ENCODE measurements at places on chromosomes 1 and 21.
A peak's percentile ranks its signal among the peaks of the same experiment; 100 is the strongest.

GRCh38 chr1:53850082-53850673, 12.1 kb upstream of the NDC1 start:
- no peak for DNase-seq

- peak; percentile 86 for DNase-seq
These were observed 30.7 kb downstream of the DMBX1 start for GRCh38 chr1:46520063-46520911.

DNA sequence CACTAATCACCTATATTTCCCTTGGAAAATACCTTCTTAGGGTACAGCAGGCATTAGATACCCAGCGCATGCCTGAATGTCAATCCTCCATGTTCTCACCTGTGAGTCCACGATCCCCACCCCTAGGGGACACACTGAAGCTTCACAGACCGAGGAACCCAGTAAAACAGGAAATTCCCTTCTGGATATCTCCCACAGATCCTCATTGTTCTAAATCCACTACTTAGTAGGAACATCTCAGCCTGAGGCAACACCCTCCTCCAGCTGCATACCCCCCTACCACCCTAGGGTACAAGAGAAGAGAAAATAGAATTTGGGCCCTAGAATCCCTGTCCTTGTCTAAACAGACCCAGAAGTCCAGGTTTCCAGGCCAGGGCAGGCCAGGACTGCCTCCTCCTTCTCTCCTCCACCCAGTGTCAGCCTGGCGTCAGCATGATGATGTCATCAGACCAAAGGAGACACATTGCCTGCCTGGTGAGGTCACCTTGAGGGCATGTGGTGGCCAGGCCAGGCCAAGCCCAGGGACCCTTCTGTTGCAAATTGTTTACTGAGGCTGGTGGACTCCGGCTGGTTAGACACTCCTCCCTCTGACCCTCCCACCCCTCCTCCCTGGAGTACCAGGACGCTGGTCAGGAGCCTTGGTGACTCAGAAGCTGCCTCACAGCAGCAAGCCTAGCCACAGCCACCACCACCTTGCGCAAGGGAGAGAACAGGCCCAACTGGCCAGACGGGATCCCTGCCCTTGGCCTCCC, 6.2 kb downstream of the NECTIN4 start:
- peak; percentile 89 for DNase-seq

DNA sequence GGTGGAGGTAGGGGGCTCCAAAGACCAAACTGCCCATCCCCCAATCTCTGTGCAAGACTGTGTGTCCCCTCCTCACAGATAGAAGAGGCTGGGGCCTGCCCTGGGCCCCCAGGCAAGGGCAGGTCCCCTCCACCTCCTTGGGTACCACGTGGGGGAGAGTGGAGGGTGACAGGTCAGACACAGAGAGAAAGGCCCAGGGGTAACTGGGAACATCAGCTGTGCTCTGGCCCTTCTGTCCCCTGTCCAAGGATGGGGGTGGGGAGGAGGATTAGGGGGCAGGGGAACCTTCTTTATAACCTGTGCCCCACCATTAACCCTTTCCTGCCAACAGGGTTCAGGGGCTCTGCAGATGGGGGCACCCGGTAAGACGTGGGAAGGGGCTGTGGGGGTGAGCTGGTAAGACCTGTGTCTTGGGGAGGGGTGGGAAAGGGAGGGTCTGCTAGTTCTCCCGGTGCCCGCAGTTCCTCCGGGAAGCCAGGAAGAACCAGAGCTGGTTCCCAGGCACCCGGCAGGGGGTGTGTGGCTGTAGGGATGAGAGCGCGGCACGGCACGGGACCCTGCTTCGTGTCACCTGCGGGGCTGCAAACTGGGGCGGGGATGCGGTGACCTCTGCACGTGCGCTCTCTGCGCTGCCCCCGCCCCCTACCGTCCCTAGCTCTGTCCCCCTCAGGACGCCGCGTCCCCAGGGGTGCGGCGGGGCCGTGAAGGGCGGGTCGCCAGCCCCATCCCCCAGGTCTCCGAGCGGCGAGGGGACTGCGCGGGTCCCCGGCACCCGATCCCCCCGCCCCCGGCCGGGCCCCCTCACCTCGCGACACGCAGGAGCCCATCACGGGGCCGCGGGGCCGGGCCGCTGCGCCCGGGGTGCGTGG, 601 bp downstream of the FAM131C start:
- DNase-seq: no peak

- DNase-seq: no peak
These were observed 49.8 kb downstream of the POU2F1 start for GRCh38 chr1:167270349-167271092.

DNA sequence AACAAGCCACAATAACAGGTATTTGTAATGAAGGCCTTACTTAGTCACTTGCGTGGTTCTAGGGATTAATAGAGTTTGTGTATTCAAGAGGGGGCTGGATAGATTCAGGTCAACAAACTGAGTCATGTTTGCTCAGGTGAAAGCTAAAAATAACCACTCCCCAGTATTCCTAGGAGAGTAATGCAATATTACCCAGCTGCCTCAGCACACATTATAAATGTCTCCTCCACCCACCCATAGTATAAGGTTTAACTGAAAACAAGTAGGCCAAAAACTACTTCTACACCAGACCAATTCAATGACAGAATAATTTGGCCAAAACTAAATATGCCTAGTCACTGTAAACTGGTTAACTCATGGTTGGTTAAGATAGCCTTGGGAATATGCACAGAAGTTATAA, 34.4 kb downstream of the WLS start:
- DNase-seq: peak; percentile 80

- no peak for DNase-seq
These were observed 45.3 kb downstream of the GPATCH2 start for GRCh38 chr1:217585577-217585976.

- DNase-seq: peak; percentile 48
These were observed 160.9 kb downstream of the GABPA start for GRCh38 chr21:25895565-25896205.

GRCh38 chr1:214446772-214447556, 104.4 kb downstream of the PTPN14 start:
- peak; percentile 98 for DNase-seq

- DNase-seq: no peak
These were observed 29.6 kb downstream of the DISP1 start for GRCh38 chr1:222844411-222844779.

DNA sequence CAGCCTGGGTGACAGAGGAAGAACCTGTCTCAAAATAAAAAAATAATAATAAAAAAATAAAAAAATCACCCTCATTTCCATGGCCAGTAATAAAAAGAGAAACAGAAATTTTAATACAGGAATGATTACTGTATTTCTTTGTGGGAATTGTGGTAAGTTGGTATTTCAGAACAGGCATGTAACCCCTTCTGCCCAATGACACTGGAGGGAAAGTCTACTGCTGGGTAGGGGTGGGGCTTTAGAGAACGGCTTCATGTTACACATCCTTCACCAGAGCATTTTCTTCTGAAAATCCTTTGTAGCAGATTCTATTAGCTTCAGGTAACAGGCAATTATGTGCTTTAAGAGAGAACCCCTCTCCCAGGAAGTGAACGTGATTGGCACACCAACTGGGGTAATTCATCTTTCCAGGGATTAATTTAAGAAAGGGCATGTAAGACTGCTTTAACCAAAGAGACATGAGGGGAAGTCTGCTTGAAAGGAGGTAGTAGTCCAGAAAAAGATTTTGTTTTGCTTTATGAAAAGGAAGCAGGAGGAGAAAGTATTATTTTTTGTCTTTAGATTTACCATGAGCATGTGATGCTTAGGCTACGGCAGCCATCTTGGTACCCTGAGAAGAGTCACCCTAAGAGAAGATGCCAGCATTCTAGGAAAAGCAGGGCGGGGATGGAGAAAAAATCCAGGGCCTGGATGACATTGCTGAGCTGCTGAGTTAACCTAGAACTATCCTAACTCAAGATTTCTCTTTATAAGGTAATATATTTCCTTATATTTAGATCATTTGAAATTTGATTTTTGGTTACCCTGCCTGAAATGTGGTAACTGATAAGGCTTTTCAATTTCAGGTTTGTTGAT, 57.7 kb upstream of the DPT start:
- no peak for DNase-seq

DNA sequence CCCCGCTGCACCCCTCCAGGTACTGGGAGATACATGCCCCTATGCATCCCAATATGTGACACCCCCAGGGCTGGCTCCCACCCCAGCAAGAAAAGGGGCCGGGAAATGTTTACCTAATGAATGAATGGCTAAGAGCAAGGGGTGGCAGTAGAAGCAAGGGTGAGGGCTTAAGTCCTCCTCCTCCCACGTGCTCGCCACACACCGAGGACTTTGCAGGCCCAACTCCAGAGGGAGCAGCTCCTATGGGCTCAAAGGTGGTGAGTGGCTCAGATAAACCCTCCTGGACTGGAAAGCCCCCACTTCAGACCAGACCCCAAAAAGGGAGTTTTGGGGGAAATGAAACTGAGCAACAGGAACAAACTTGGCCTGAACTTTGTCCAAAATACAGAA, 11.4 kb downstream of the SLC45A3 start:
- DNase-seq: no peak

DNA sequence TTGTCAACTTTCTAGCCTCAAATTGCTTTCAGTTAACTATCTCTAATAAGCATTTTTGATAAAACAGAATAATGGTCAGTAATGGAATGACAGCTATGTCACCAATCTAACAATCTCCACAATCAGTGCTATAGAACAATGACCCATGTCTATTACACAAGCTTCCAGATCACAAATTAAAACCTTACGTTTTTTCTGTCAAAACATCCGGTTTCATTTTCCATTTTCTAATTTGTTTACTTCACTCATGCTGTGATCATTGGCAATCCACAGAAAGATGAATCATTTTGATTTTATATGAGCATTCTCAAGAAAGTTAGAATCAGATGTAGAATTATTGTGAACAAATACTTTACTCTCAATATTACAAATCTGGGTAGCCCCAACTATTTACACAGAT, 80.3 kb downstream of the KCNT2 start:
- DNase-seq: no peak

DNA sequence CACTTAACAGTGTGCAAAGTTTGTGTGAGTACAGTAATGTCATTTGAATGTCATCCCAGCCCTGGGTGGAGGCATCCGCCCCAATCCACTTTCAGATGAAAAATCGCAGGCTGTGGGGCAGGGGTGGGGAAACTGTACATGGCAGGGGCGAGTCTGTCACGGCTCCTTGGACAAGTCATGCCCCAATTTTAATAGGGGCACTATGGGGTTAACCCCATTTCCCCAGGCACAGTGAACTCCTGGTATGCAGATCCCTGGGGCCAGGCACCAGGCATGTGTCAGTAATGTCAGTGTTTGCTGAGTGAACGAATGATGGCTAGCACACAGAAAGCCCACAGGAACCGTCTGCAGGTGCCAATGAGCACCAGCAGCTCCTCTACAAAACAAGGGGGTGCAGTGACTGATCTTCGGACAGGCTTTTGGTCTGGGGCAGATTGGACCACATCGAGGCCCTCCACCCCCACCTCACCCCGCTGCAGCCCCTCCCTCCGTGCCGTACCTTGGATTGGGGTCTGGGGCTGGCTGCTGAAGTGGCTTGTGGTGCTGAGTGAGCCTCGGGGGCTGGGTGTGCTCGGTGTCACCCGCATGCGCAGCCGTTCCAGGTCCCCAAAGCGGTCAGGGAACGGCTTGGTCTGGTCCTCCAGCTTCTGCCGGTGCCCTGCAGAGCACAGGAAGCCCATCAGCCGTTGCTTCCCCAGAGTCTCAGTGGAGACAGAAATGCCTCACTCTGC, 23.2 kb downstream of the RUNX3 start:
- no peak for DNase-seq

DNA sequence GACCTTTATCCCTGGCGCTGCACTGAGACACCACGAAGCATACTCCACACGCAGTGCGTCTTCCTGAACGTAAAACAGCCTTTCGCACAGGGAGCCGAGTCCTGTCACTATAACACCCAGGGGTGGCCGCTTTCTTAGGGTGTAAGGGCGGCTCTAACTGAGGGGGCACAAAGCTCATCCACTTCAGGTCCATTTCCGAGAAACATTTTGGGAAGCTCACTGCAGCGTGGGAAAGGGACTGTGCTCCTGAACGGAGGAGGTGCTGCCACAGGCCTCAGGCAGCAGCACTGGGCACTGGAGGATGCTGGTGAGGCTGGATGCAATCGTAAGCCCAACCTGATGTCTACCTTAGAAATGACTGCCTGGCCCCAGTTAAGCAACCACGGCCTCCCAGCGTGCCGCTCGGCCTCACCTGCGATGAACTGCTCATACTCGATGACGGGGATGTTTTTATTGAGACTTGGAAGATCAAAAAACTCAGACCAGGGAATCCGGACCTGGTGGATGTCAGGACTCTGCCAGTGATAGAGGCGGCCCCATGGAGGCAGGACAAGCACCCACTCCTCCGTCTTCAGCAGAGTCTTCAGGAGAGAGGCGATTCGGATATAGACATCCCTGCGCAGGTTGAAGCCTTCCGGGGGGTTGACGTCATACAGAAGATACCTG, 2.3 kb downstream of the POFUT2 start:
- DNase-seq: no peak

DNA sequence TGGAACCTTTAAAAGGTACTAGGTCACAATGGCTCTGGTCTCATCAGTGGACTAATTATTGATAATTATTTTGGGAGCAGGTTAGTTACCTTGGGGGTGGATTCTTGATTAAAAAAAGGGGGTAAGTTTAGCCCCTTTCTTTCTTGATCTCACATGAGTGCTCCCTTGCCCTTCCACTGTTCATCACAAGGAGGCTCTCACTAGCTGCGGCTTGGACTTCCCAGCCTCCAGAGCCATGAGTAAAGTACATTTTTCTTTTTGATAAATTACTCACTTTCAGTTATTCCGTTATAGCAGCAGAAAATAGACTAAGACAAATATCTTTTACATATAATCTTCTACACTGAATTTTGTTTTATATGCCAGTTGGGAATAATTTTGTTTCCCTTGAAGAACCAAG, 254.8 kb upstream of the DEPDC1 start:
- no peak for DNase-seq

DNA sequence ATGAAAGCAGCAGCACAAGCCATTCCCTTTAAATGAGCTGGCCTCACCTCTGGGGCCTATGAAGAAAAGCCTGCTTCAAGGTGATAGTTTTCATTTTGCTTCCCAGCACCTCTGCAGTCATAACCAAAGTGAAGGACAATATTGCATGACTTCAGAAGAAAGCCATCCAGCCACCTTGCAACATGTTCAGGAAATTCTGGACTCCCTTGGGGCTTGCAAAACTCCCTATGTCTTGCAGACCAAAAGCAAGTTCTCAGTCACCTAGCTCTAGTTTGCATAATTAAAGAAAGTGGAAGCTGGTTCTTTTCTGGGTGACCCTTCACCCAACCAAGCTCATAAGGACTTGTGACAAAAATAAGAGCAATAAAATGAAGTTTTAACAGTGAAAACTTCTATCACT, 87.6 kb downstream of the GFI1 start:
- DNase-seq: no peak

DNA sequence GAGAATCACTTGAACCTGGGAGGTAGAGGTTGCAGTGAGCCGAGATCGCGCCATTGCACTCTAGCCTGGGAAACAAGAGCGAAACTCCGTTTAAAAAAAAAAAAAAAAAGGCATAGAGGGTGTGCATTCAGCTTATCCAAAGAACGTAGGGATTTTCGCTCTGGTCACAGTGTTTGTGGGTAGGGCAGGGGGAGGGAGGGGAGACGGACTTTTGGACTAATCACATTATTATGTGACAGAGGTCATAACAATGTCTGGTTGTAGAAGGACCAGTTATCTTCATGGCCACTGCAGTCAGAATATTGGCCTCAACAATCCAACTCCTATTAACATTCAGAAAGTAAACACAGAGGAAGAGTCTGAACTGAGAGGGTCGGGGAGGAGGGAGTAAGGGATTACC, 25.7 kb downstream of the RHOU start:
- no peak for DNase-seq

All from RWPE1 (cell line).